NCI-H524 treated with DMSO at 0.1 percent for 48 hours (cell line): ENCODE measurements at places on chromosomes 2 and 18.

DNA sequence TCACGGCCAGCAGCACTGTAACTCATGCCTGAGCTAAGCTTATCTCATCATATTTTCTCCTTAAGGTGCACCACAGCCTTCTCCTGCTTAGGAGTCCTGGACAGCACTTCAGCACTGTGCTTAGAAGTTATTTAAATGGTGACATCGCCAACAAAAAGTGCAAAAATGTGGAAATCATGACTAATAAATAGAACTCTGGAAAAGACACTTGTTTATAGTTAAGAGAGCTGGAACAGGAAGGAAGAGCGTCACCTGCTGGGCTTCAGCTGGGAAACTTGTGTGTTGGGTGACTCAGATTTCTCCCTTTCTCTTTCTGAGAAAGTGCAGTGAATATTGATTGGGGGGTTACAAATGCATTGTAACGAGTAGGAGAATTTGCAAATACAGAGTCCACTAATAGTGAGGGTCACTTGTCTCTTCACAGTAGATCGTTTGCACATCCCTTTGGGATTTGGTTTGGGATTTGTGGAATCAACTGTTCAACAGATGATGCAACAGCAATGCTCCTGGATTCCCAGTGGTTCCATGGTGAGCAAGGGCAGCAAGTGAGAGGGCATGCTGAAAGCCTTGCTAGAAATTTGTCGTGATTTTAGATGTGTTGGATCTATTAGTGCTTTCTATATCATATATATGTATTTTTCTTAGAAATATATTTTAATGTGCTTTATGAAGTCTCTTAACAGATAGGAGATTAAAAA, 84.2 kb downstream of the DOK6 start:
- DNase-seq: no peak

DNA sequence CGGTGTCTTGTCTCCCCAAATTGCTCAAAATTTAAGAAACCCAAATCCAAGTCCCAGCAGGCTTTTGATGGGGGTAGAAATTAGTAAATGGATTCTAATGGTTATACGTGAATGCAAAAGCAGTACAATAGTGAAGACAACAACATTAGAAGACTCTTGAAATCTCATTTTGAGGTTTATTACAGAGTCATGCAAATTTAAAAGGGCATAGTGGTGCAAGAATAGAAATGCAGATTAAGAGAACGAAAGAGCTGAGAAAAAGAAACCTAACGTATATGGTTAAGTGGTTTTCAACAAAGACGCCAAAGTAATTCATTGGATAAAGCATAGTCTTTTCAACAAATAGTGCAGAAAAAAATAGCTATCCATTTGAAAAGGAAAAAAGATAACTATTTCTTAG, 33.2 kb upstream of the CXXC1 start:
- DNase-seq: no peak

DNA sequence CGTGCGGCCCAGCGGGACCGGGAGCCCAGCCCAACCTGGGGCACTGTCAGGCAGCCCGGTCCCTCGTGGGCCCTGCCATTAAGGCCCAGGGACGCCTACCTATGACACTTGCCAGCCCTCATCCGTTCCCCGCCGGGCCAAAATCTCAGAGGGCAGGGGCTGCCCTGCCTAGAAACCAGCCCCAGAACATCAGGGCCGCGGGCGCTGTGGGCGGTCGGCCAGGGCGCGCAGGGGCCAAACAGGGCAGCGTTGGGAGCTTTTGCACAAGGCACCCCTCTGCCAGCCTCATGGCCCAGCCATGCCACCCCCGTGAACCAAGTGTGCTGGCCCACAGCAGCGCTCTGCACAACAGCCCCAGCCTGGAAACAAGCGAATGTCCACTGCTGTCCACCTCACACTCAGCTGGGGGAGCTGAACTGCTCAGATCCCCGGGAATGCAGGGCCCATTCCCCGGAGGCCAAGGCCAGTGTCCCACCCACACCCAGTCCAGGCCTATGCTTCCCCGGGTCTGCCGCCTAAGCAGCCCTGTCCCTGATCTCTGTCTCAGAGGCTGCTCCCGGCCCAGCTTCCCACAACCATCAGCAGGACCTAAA, 3.5 kb upstream of the NEURL3 start:
- DNase-seq: no peak

DNA sequence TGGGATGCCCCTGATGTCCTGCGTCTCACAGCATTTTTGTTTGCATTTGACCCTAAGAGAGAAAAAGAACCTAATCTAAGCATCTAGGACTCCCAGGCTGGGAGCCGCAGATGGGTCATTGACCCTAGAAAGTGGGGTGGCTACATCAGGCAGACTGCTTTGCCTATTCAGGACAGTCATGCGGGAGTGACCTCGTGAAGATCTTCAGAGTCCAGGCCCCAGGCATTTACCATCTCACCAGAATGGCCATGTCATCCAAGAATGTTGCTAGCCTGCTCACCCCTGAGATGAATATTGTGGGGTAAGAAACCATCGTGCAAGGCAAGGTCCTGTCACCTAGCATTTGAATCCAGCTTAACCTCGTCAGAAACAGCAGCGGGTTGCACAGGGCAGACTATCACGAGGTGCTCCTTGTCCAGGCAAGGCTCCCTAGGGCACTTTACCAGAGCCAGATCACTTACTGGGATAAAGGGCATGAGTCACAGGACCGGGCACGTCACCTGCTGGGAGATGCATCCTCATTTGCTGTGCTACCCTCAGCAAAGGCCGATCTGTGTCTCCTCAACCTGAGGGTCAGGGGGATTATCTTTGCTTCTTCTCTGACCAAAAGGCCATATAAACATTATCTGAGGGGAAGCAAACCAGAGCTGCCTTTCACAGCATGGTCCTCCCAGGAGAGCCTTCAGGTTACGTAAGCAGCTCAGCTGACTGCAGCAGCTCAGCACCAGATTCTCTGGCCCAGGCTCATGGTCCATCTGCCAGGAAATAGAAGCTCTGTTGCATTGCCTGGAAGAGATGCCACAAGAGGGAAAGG, 162.3 kb downstream of the ACKR3 start:
- no peak for DNase-seq

DNA sequence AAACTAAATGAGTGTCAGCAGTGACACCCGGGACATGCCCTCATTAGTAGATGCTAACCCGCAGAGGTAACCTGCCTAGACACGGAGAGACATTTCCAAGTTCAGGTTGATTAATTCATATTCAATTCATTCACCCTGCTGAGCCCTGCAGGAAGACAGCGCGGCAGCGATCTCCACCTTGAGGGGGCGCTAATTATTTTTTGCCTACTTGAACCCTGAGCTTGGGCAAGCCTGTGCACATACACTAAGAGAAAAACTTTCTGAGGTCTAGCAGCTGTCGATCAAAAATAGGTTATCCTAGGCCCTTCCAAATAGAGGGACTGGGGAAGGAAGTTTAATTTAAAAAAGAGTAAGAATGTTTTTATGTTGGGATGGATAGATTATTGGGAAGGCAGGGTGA, 1.3 kb upstream of the LYPD6 start:
- no peak for DNase-seq

- DNase-seq: no peak
Observed at GRCh38 chr2:27811768-27812167, 40.2 kb downstream of the MRPL33 start.

DNA sequence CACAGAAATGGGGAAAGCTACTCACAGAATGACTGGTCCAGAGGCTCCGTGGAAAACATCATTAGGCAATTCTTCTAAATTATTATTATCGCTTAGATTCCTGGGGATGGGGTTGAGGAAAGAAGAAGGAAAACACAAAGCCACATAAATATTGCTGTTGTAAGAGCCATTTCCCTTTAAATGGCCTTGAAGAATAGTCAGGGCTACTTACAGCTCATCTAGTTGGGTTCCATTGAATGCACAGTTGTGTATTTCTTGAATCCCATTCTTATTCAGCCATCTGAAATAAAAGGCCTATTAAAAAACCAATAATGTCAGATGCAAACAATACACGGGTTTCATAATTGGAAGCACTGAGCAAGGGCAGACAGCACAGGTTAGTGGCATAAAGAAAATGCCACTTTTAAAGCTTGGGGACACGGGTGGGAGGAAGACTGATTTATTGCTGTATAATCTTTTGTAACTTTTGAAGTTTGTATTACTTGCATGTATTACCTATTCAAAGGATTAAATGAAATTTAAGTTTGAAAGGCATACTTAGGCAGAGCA, 171.4 kb downstream of the FSHR start:
- DNase-seq: no peak

GRCh38 chr2:151071382-151071781, 190.3 kb downstream of the RBM43 start:
- DNase-seq: no peak

DNA sequence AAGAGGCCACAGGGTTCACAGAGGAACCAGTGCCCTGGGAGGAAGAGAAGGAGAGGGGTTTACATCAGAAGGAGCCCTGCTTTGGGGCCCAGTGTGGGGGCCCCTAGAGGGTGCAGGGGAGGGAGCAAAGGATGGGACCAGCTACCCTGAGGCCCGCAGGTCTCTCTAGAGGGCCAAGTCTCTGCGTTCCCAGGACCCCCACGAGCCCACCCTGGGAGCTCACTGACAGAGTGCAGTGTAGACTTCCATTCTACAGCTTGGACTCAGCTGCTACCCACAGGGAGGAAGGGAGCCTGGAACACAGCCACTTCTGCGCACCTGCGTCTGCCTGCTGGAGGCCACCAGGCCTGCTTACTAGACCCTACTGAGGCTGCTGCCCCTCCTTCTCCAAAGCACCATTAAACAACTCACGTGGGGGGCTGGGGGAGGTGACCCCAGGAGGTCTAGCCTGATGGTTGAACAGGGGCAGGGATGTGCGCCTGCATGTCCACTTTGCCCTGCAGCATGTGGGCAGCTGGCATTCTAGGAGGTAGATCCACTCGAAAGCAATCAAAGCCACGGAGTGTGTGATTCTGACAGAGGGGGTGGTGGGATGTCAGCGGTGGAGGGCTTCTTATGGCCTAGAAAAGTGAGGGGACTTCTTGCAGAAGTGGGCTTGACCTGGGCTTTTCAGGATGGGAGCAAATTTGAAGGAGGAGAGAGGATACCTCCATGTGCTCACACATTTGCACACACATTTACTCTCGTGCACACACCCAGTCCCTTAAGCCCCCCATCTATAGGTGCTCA, 90.2 kb downstream of the ZFP36L2 start:
- DNase-seq: no peak

- DNase-seq: no peak
Observed at GRCh38 chr2:194745557-194746146, 911.4 kb upstream of the SLC39A10 start.

DNA sequence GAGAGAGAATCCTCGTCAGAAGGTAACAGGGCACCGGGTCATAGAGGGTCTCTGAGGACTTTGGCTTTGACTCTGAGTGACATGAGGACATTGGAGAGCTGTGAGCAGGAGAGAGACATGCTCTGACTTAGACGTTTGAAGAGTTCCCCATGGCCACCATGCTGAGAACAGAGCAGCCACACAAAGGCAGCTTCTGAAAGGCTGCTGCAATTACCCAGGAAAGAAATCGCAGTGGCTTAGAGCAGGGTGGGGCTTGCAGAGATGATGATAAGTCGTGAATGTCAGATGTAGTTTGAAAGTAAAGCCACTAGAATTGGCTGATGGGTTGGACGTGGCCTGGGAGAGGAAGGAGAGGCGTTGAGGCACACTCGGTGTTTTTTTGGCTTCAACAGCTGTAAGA, 79.0 kb downstream of the ZCCHC2 start:
- no peak for DNase-seq

DNA sequence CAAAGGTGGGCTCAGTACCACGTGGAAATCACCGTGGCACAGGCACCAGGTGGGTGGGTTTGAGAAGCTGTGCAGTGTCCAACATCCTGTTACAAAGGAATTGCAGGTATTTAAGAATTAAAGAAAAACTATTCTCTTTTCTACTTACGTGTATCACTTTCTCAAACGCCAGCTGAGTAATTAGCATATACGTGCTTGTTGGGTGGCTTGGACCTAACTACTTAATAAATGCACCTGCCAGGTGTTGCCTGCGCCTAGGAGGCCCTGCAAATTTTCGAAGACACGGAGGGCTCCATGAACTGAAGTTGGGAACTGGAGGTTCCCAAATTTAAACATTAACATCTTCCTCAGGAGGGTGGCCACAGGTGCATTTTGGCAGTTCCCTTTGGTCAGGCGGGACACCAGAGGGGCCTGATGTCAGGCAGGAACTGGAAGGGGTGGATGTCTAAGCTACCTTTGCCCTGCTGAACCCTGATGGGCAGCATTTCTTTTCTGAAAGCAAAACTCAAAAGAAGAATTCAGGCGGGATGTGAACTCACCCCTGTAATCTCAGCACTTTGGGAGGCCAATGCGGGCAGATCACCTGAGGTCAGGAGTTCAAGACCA, 84.8 kb downstream of the HS6ST1 start:
- DNase-seq: no peak

DNA sequence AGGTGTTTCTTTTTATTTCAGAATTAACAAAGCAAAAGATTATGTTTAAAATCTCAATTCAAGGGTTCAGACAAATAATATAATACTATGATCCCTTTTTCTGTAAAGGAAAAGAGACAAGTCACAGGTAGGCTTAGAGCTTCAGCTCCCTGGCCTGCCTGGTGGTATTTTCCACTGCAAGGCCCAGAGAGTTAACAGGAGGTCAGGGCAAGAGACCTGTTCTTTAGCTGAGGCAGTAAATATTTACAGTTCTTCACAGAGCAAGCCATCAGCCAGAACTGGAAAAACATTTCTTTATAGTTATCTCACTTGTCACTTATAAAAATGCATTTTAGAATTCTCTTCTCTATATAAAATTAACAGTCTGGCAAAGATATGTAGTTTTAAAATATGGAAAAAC, 70.1 kb downstream of the EPG5 start:
- DNase-seq: no peak

DNA sequence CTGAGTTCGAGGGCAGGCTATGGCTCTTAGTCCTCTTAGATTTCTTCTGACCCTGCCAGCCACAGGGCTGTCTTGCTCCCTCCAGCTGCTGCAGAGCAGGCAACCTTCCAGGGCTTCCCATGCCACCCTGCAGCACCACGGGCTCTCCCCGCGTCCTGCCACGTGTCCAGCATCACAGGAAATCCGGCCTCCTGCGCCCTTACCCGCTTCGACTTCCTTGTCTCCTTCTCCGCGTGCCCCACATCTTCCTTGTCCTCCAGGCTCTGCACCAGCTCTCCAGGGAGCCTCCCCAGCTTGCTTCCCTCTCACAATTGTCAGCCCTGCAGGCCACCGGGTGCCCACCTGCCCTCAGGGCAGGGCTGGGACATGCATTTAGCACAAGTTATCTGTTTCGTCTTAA, 253.5 kb downstream of the DCDC2C start:
- DNase-seq: no peak

DNA sequence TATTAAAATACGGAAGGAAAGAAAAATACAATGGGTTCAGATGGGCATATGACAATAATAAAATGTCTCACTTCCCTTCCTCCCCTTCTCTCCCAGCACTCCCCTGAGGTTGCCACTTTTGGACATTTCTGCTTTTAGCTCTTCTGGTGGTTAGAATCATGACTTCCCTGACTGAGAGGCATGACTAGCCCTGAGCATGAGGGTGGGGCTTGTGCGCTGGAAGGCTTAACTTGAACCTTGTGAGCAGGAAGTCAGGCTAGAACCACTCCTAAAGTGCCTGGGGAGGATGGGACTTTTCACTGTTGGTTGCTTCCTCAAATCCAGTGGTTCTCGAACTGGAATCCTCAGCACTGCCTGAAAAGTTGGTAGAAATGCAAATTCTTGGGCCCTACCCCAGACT, 19.7 kb upstream of the ARHGAP25 start:
- no peak for DNase-seq

- no peak for DNase-seq
Observed at GRCh38 chr18:48186131-48186766, 222.9 kb downstream of the ZBTB7C start.

- DNase-seq: no peak
Observed at GRCh38 chr2:167451496-167452289, 563.4 kb downstream of the XIRP2 start.

GRCh38 chr2:96146881-96147592, 1.8 kb upstream of the DUSP2 start:
- DNase-seq: no peak
